ENCODE measurements at places on chromosomes 16 and 17.

- peak; percentile 62 for DNase-seq
These were observed 7.6 kb downstream of the SGCA start for GRCh38 chr17:50173335-50173941.

GRCh38 chr17:15133143-15133542 is 132.0 kb downstream of the PMP22 start:
- DNase-seq, result no peak

- DNase-seq, result no peak
These were observed 581 bp upstream of the TMEM208 start for GRCh38 chr16:67226295-67226803.

GRCh38 chr16:6499413-6499812 is 833.2 kb upstream of the RBFOX1 start:
- peak; percentile 2 for DNase-seq

- no peak for DNase-seq
These were observed 10.5 kb downstream of the MNT start for GRCh38 chr17:2390199-2390836.

DNA sequence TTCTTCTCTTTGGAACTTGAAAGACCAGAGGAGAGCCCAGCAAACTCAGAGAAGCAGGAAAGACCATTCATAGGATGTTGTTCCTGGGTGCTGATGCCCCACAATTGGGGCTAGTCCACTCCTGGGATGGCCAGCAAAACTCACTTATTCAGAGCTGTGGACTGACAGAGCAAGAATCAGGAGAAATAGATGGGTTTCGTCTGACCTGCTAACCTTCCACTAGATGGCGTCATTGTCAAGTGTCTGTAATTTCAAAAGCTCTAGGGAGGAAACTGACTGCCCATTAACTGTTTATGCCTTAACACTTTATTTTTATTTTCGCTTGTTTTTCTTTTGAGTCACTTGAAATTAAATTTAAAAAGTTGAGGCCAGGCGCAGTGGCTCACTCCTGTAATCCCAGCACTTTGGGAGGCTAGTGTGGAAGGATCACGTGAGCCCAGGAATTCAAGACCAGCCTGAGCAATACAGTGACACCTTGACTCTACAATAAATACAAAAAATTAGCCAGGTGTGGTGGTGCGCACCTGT is 28.7 kb upstream of the MILR1 start:
- DNase-seq, result peak; percentile 68

DNA sequence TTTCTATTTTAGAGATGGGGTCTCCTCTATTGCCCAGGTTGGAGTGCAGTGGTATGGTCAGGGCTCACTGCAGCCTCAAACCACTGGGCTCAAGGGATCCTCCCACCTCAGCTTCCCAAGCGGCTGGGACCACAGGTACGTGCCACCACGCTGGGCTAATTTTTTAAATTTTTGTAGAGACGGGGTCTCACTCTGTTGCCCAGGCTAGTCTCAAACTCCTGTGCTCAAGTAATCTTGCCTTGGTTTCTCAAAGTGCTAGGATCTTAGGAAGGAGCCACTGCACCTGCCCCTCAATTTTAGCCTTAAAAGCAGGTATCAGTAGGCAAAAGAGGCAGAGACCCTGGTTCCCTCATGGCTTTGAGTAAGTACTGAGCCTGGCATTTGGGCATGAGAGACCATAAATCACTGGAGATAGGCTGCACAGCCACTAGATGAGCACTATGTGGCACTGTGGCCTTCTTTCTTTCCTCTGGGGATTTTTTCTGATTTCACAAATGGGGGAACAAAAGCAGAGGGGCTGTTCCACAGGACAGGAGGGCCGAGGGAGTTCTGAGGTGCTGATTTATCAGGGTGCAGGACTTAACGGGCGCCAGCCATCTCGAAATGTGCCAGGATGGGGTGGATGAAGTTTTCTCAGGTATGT is 82.2 kb downstream of the PLXDC1 start:
- peak; percentile 44 for DNase-seq

DNA sequence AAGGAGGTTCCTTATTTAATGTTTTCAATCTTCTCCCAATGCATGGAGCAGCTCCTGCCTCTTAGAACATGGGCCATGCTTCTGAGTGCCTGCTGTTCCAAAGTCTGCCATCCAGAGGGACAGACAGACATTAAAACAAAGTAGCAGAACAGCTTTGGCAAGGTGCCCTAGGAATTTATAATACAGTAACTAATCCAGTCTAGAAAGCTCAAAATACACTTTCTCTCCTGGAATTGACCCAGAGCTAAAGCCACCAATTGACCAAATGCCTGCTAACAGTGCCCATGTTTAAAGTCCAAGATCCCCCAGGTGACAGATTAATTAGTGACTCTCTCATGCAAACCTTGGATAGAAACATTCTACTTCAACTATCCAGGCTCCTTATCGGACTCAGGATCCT is 11.1 kb upstream of the CHRNE start:
- DNase-seq, result peak; percentile 21

DNA sequence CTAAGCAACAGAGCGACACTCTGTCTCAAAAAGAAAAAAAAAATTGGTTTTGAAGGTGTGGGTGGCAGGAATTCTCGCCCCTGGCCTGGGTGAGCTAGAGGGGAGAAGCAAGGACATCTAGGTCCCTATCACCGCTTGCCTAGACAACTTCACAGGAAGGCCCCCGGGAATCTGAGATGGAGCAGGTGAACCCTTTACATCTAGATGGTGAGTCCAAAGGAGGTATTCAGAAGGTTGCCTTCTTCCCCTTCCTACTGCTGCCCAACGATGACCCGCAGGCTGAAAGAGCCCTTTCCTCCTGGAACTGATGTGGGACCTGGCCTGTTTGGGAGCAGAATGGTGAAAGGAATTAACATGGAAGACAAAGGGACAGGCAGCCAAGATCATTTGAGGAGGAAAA is 1.3 kb upstream of the CRYBA1 start:
- DNase-seq, result no peak

DNA sequence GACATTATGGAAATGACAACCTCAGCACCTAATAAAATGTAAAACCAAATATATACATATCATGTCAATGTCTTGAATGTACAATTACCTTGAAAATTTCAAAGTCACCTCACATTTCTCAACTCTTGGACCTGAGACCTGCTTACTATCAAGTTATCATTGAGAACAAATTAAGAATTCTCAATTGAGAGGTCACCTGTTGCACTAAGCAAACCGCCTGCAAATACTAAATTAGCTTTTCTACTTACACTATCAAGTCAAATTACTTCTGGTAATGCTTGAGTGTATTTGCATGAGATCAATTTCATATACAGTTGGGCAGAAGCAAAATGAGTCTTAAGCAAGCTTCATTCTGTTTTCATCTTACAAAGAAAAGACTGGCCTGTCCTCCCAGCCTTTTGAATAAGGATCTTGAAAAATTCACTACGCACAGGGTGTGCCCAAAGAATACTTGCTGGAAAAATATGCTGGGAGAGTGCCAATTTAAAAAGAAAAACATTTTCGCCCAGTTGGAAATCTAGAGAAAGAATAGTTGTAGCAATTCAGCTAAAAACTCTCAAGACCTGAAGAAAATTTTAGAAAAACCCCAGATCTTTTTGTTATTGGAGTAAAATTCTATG is 35.7 kb downstream of the KANSL1 start:
- DNase-seq, result no peak

DNA sequence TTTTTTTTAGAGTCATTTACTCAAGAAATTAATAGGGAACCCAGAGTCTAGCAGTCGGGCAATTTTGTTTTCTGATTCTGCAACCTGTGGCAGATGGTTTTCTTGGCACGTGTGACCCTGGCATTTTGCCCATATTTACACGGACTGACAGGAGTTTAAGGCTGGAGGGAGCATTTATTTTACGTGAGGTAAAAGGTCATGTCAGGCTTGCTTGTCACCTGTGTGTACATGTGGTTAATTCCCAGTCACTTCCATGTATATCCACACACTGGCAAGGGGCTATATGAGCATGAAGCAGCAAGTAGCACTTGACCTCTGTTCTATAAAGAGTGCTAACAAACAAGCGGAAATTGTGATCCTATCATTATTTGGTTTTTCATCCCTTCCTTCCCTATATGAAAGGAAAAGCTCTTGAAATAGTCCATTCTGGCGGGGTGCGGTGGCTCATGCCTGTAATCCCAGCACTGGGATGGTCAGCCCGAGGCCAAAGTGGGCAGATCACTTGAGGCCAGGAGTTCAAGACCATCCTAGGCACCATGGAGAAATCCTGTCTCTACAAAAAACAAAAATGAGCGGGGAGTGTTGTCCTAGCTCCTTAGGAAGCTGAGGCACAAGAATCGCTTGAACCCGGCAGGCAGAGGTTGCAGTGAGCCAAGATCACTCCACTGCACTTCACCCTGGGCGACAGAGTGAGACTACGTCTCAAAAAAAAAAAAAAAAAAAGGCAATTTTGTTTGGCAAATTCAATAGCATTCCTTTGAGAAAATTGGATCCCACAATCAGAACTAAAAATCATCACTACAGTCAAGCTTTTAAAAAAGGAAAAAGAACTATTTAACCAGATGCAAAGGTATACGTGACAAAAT is 2.1 kb downstream of the SPAG9 start:
- DNase-seq, result no peak

DNA sequence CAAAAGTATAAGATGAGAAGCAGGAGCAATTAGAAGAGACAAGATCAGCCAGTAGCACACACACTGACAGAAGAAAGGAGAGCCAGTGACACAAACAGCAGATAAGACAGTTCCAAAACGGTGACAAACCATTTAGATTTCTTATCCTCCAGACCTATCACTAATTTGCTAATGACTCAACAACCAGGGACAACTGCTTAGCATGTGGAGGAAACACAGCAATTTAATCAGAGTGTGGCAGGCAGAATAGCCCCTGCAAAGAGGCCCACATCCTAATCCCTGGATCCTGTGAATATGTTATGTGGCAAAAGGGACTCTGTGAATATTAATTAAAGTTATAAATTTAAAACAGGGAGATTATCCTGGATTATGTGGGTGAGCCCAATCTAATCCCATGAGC is 81.1 kb downstream of the CACNG1 start:
- no peak for DNase-seq

DNA sequence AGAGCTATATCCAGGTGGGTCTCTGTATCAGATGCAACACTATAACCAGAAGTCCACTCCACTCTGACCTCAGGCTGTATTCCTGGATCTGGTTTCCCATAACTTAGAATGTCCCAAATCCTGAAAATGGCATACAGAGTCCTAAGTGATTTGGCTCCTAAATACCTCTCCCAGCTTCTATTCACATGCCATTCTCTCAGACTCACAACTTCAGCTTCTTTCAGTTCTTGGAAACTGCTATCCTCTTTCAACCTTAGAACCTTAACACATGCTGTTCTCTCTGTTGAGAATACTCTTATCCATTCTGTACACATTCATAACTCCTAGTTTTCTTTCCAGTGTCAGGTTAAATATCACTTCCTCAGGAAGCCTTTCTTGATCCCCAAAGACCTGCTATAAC is 132.0 kb downstream of the BRIP1 start:
- DNase-seq, result no peak

DNA sequence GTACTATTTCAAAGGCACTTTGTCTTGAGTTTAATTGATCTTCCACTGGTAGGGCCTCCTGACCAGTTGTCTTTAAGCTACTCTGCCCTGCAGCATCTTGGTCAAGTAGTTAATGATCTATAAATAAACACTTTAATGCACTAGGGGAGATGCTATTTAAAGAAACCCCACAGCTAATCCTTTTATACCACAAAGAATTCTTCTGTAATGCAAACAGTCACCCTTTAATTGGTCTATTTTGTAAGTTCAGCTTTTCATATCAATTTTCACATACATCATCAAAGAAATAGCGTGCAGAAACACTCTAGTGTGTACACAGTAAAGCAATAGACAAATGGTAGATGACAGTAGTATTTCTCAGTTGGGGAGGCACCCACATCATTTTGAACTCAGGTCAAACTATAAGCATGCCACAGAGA is 70.3 kb downstream of the PMP22 start:
- no peak for DNase-seq

GRCh38 chr16:7505495-7505894 is 172.8 kb downstream of the RBFOX1 start:
- DNase-seq, result no peak

GRCh38 chr16:85090181-85090580 is 22.1 kb downstream of the CIBAR2 start:
- DNase-seq, result no peak

- DNase-seq, result no peak
These were observed 19.1 kb upstream of the CACNG1 start for GRCh38 chr17:67025216-67025792.

DNA sequence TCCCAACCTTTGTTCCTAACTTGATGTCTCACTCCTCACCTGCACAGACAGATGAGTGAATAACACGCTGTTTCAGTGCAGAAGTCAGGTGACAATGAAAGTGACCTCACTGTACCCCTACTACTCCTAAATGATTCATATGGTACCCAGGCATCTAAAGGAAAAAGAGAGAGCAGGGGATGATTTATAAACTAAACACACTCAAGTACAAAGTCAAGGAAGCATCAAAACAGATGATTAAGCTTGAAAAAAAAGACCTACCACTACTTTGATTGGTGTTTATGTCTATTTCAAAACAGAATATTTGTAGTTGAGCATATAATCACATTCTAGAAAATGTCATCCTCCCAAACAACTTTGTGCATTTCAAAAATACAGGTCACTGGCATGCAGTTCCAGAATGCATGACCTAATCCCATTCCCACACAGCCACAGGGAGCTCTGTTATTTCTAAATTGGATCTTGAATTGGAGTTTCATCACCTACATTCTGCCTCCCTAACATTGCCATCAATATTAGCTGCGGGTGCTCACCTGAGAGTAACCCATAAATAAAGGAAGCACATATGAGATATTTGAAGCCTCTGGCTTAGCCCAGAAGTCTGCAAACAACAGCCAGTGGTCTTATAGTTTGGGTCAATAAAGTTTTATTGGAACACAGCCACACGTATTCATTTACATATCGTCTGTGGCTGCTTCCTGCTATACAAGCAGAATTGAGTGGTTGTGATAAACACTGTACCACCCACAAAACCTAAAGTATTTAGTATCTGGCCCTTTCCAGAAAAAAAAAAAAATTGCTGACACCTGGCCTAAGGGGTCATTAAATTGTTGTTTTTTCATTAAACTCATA is 14.0 kb downstream of the HS3ST3A1 start:
- no peak for DNase-seq

DNA sequence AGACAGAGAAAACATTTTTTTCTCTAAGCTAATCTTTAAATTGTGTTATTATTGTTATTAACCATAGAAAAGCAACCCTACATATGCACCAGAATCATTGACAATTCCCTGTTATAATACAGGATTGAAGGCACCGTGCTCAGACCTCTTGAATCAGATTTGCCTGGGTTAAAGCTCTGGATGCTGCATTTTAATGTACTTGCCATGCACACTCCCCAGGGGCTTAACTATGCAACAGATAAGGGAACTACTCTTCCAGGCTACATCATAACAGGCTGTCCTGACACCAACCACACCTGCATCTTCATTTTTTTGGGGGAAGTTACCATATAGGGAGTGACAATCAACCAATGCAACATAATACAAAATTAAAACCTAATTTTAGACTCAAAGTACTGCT is 1187.6 kb upstream of the CDH8 start:
- DNase-seq, result no peak

DNA sequence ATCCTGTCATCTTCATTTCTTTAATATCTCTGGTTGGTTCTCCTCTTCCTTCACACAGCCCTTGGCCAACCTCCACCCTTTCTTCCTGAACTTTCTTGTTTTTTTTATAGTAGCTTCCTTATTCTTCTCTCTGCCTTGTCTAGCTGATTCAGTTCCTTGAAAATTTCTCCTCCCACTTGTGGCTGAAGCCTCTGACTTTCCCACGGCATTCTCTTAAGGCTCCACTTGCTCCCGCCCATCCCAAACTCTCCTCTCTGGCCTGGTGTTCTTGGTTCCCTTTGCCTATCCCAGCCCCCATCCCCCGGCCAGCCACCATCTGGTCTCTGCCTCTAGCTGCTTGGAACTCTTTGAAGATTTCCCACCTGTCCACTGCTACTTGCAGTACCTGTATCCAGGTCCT is 29.1 kb downstream of the NLRP1 start:
- peak; percentile 77 for DNase-seq
